ENCODE measurements at places on chromosomes 2 and 18.

DNA sequence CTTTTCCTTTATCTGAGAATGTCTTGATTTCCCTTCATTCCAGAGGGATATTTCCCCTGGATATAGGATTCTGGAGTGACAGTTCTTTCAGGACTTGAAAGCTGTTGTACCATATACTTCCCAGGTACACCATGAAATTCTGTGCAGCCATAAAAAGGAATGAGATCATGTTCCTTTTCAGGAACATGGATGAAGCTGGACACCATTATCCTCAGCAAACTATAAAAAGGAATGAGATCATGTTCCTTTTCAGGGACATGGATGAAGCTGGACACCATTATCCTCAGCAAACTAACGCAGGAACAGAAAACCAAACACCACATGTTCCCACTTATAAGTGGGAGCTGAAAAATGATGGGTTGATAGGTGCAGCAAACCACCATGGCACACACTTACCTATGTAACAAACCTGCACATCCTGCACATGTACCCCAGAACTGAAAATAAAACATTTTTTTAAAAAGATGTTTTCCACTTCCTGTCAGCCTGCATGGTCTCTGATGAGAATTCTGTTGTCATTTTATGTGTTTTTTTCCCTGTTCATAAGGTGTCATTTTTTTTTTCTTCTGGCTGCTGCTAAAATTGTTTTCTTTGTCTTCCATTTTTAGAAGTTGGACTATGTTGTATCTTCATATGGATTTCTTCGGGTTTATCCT, 133.3 kb downstream of the DNAH6 start:
- no peak overlapping the region for H3K27ac ChIP-seq
- no peaks in the 10 kb centered on the region for H3K27me3 ChIP-seq
- H3K4me1 ChIP-seq: no peaks in the 10 kb centered on the region
- no peak overlapping the region for H3K4me3 ChIP-seq
- DNase-seq: no peak

- H3K4me1 ChIP-seq: no peaks in the 10 kb centered on the region
- no peaks in the 10 kb centered on the region for H3K36me3 ChIP-seq
- no peak overlapping the region for H3K27ac ChIP-seq
- no peaks in the 10 kb centered on the region for H3K27me3 ChIP-seq
- no peak for DNase-seq
Observed at GRCh38 chr2:46888421-46888952, 27.1 kb downstream of the MCFD2 start.

GRCh38 chr18:79199691-79200374, 130.6 kb downstream of the ATP9B start:
- H3K27ac ChIP-seq: no peak overlapping the region
- H3K36me3 ChIP-seq: no peaks in the 10 kb centered on the region
- no peak overlapping the region for H3K4me3 ChIP-seq
- no peaks in the 10 kb centered on the region for H3K4me1 ChIP-seq
- no peaks in the 10 kb centered on the region for H3K27me3 ChIP-seq

DNA sequence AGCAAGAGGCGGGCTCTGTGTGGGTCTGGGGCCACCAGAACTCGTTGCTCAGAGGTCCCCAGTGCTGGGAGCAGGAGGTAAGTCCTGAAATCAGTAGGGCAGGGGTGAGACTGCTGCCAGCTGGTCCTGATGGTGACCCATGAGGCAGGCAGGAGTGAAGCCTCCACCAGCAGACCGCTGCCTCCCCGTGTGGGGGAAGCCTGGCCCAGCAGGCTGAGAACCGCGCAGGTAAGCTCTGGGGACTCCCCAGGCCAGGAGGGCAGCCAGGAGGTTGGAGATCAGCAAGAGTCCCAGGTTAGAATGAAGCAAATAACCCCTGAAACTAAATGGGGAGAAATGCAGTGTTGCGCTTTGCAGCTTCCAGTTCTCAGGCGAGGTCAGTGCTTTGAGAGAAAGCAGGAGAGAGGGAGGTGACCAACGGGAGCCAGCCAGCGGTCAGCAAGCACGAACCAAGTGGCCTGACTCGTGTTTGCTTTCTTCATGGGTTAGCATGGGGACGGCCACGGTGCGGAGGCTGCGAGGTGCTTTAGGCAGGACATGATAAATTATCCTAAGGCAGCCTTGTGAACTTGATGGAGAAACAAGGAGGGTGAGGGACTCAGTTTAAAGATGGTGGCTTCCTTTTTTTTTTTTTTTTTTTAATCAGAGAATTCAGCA, 26.2 kb downstream of the INHBB start:
- H3K27me3 ChIP-seq: no peaks in the 10 kb centered on the region
- H3K27ac ChIP-seq: no peak overlapping the region
- no peak overlapping the region for H3K4me3 ChIP-seq
- no peaks in the 10 kb centered on the region for H3K4me1 ChIP-seq
- no peak for DNase-seq
- H3K36me3 ChIP-seq: no peaks in the 10 kb centered on the region

GRCh38 chr18:43826215-43826614, 548.9 kb upstream of the SYT4 start:
- no peaks in the 10 kb centered on the region for H3K27me3 ChIP-seq
- no peaks in the 10 kb centered on the region for H3K4me1 ChIP-seq
- H3K4me3 ChIP-seq: no peak overlapping the region
- H3K27ac ChIP-seq: no peak overlapping the region

GRCh38 chr2:109164739-109165221, 35.8 kb downstream of the SH3RF3 start:
- H3K27me3 ChIP-seq: no peaks in the 10 kb centered on the region
- no peak overlapping the region for H3K4me3 ChIP-seq
- peaks cover 7% of the 10 kb centered on the region for H3K4me1 ChIP-seq
- no peaks in the 10 kb centered on the region for H3K36me3 ChIP-seq

DNA sequence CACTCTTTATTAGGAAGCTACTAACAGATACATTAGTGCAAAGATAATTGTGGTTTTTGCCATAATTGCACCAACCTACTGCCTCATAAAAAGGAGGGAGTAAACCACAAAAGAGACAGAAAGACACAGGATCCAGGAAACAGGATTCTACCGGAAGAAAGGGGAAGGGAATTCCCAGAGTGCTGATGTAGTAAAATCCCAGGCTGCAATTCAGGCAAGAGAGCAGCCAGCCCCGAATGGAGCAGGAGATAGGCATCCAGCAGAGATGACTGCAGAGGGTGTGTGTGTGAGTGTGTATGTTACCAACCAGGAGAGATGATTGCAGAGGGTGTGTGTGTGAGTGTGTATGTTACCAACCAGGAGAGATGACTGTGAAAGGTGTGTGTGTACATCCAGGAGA, 84.4 kb downstream of the KCNS3 start:
- H3K4me3 ChIP-seq: no peak overlapping the region
- DNase-seq: no peak
- H3K27me3 ChIP-seq: no peaks in the 10 kb centered on the region
- H3K4me1 ChIP-seq: no peaks in the 10 kb centered on the region
- H3K27ac ChIP-seq: no peak overlapping the region
- H3K36me3 ChIP-seq: no peaks in the 10 kb centered on the region

DNA sequence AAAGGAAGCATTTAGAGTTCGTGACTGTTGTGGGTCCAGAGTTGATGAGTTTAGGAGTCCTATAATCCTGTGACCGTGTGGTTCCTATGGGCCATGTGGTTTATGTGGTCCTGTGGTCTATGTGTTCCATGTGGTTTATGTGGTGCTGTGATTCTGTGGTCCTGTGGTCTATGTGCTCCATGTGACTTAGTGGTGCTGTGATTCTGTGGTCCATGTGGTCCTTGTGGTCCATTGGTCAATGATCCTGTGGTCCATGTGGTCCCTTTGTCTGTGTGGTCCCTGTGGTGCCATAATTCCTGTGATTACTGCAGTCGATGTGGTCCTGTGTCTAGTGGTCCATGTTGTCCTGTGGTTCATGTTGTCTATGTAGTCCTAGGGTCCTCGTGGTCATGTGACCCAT, 167.3 kb downstream of the TMEM18 start:
- no peak overlapping the region for H3K4me3 ChIP-seq
- H3K4me1 ChIP-seq: no peaks in the 10 kb centered on the region
- H3K36me3 ChIP-seq: no peaks in the 10 kb centered on the region
- no peaks in the 10 kb centered on the region for H3K27me3 ChIP-seq
- no peak overlapping the region for H3K27ac ChIP-seq

GRCh38 chr18:35577045-35577848, 4.3 kb upstream of the GALNT1 start:
- no peak for DNase-seq
- no peak overlapping the region for H3K4me3 ChIP-seq
- peaks cover 2% of the 10 kb centered on the region for H3K4me1 ChIP-seq
- no peak overlapping the region for H3K27ac ChIP-seq
- H3K36me3 ChIP-seq: no peaks in the 10 kb centered on the region

DNA sequence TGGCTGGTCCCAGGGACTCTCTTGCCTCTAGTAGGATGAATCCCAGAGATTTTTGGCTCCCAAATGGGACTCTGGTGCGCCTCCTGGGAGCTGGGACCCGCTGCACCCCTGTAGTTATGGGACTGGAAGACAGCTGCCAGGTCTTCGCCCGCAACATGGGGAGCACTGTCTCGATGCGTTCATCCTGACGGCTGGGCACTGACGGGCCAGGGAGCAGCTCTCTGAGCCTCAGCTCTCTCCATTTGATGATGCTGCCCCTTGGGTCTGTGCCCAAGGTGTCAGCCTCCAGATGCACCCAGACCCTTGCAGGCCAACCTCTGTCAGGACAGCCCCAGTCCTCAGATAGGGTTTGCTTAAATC, 9.3 kb upstream of the ARMC9 start:
- DNase-seq: no peak
- no peaks in the 10 kb centered on the region for H3K27me3 ChIP-seq
- H3K27ac ChIP-seq: no peak overlapping the region
- no peaks in the 10 kb centered on the region for H3K36me3 ChIP-seq

DNA sequence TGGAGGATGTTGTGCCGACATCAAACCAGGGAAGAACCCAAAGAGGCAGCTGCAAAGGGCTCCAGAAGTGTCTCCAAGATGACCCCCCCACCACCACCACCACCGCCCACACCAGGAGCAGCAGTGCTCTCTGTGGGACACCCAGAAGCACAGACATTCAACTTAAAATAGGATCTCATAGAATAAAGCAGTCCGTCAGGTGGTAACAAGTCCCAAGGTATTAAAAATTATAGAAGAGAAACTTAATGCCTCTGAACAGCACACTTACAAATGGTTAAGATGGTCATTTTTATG, 155.5 kb upstream of the ID2 start:
- H3K27ac ChIP-seq: no peak overlapping the region
- H3K36me3 ChIP-seq: no peaks in the 10 kb centered on the region
- H3K4me1 ChIP-seq: no peaks in the 10 kb centered on the region
- H3K27me3 ChIP-seq: no peaks in the 10 kb centered on the region

DNA sequence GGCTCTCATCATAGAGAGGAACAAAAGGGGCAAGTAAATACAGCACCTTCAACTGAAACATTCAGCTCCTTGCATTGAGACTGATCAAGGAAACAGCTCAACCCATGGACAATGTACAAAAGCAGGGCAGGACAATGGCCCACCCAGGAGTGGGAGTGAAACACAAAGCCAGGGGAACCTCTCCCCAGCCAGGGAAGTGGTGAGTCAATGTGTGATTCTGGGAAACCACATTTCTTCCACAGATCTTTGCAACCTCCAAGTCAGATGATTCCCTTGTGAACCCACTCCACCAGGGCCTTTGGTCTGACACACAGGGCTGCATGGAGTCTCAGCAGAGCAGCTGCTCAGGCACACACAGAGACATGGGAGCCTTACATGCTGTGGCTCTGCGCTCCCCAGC, 294.5 kb downstream of the NR4A2 start:
- H3K27ac ChIP-seq: no peak overlapping the region
- no peaks in the 10 kb centered on the region for H3K4me1 ChIP-seq
- no peaks in the 10 kb centered on the region for H3K27me3 ChIP-seq

DNA sequence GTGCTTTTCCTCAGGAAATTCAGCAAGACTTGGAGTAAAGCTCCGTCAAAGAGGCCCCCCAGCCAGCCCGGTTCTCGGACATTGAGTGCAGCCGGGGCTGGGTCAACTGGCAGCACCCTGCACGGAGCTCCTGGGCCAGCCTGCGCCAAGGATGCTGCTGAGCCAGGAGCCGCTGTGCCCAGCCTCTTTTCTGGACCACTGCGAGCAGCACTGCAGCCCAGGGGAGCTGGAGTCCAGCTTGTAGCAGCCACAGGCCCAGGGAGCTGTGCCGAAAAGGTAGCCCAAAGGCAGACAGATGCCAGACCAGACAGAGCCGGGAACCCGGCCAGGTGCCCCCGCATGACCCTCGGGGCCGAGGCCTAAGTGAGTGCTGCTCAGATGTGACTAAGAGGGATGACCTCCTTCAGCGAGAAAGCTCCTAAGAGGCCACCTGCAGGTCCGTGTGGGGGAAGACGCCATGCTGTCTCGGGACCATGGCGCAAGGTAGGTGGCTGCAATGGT, 7.3 kb downstream of the CLHC1 start:
- no peak overlapping the region for H3K27ac ChIP-seq
- no peak overlapping the region for H3K4me3 ChIP-seq
- H3K4me1 ChIP-seq: peaks cover 11% of the 10 kb centered on the region

- H3K27me3 ChIP-seq: no peaks in the 10 kb centered on the region
- H3K36me3 ChIP-seq: no peaks in the 10 kb centered on the region
- no peak overlapping the region for H3K27ac ChIP-seq
Observed at GRCh38 chr18:58544616-58545337, 84.1 kb downstream of the ALPK2 start.

GRCh38 chr2:196783431-196784094, 15.9 kb downstream of the GTF3C3 start:
- no peaks in the 10 kb centered on the region for H3K36me3 ChIP-seq
- H3K27ac ChIP-seq: no peak overlapping the region
- no peak overlapping the region for H3K4me3 ChIP-seq
- no peaks in the 10 kb centered on the region for H3K4me1 ChIP-seq

- H3K4me1 ChIP-seq: no peaks in the 10 kb centered on the region
- H3K27me3 ChIP-seq: no peaks in the 10 kb centered on the region
- DNase-seq: no peak
- no peak overlapping the region for H3K27ac ChIP-seq
Observed at GRCh38 chr18:65606551-65607130, 144.2 kb upstream of the CDH7 start.

- no peaks in the 10 kb centered on the region for H3K36me3 ChIP-seq
- no peaks in the 10 kb centered on the region for H3K27me3 ChIP-seq
- DNase-seq: no peak
- H3K27ac ChIP-seq: no peak overlapping the region
Observed at GRCh38 chr18:2027756-2028155, 543.5 kb downstream of the METTL4 start.

DNA sequence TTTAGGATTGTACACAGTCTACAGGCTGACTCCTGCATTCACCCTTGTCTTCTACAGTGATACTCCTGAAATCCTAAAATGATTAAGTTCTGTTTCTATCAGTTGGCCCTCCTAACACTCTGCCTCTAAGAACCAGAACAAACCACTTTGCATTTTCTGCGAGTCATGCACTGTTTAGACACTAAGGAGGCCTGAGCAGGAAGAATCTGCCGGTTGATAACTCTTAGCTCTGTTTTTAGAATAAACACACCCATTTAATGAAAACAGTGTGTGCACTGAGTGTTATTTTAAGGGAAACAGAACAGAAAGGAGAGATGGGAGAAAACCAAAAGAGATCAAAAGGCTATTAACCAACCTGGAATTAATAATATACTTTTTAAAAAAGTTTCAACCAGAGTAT, 22.9 kb upstream of the SSB start:
- DNase-seq: no peak
- no peak overlapping the region for H3K4me3 ChIP-seq
- H3K27me3 ChIP-seq: no peaks in the 10 kb centered on the region

Data from ovary (tissue), 10 donors.